ENCODE measurements at places on chromosomes 6 and 20.
A peak's percentile ranks its signal among the peaks of the same experiment; 100 is the strongest.

DNA sequence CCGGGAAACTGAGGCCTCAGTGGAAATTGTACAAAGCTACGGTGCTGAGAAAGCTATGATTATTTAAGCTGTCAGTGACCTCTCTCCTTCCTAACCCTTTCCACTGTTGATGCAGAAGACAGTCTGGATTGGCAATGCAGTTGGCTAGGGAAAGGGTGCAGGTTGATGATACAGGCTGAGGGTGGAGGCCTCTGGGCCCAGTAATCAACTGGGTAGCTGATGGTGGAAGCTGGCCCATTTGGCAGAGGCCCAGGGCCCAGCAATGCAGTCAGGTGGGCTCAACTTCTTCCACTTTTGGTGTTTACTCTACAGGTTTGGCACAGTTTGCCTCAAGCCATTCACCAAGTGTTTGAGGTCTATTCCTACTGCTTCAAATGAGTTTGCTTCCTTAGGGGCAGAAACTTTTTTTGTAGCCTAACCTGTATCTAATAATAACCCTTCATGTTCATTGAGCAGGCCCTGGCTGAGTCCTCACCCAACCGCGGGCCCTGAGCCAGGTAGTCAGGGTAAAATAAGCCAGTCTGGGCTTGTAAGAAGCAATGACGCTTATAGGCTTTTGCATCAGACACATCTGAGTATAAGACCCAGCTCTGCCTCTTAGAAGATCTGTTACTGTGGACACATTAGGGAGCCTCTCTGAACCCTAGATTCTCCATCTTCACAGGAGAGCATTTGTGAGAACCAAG is 12.1 kb downstream of the BCL2L1 start:
- DNase-seq = peak; percentile 98

DNA sequence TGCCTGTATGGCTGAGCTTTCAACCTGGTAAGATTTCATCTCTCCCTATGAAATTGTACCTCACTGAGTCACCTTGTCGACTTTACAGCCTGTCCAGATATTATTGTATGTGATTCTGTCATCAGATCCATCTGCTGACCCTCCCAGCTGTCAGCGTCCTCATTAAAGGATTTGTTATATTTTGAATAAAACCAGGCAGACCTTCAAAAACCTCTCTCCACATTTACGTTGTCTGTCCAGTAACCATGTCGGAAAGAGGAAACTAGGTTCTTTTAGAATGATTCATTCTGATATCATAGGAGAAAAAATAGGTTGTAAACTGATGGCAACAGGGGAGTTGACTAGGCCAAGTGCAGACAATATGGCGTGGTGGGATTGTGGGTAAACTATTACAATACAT is 38.5 kb downstream of the TSPYL4 start:
- DNase-seq = peak; percentile 82

DNA sequence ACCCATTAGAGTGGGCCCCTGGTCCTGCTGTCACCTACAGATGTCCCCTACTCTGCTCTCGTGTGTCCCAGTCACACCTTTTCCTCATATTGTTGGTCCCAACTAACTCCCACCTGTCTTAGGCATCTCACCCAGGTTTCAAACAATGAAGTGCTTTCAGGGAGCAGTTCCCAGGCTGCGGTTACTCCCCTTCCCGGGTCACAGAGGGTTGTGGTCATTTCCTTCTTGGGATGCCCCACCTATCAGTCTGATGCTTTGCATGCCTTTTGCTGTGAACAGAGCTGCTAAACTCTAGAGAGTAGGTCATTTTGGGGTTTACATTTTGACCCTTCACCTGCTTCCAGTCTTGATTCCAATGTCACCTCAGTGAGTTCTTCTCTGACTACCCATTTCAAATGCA is 181.6 kb downstream of the CDC5L start:
- DNase-seq = no peak

GRCh38 chr6:134002821-134003220 is 49.6 kb downstream of the SLC2A12 start:
- no peak for DNase-seq

- DNase-seq = peak; percentile 29
Measured at GRCh38 chr6:142118925-142119324, 13.8 kb upstream of the GJE1 start.

DNA sequence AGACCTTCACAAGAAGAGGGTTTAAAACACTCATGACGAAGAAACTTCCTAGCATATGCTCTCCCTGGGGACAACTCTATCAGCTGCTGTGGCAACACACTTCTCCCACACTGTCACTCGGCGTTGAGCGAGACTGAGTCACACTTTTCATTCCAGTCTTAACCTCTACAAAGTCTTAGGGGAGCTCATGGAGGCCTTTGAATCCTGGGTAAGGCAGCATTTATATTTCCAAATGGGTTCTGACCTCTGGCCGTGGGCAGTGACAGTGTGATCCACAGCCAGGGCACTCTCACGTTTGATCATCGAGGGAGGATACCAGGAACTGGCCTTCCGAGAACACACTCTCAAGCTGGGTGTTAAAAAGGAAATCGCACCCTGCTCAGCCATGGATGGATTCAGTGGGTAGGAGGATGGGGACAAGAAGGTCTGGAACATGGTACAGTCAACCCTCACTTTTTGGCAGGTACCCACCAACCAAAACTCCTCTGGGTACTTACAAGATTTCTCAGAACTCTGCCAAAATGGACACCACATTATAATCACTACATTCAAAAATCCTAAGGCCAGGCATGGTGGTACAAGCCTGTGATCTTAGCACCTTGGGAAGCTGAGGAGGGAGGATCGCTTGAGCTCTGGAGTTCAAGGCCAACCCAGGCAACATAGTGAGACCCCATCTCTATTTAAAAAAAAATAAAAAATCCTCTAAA is 19.6 kb downstream of the RRBP1 start:
- no peak for DNase-seq

DNA sequence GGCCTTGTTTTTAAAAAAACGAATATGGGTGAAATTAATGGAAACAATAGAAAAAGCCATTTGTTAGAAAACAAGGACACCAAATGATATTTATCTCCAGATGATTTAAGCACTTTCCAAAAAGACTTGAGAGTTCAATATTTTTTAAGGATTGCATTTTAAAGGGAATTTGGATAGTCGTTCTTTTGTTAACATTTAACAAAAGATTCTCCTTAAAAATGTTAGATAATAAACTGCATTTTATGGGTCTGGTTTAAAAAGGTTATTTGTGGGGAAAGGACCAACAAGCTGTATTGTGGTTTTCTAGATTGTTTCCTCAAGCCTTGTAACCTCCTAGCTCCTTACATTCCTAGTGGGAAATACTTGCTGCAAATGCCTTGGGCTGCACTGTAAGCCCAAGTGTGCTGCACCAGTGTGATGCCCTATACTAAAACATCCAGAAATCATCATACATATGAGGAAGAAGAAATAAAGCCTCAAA is 1.5 kb upstream of the PHIP start:
- DNase-seq = no peak

GRCh38 chr20:15564981-15565380 is 1008.3 kb downstream of the KIF16B start:
- no peak for DNase-seq

DNA sequence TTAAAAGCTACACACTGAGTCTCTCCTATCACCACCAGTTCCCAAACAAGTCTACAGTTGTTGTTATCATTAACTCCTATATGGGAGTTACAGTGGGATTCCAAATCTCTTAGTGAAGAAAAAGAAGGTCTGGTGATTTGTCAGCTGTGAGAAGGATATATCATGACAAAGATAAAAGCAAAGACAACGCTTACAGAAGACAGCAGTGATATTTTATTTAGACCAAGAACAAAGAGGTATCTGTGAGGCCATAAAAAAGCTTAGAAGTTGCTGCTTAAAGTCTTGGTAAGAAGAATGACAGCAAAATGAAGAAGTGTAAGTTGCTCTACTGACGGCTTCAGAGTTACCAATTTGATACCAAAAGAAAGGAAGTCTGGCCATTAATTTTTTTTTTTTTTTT is 47.2 kb downstream of the CHD6 start:
- DNase-seq = no peak

- peak; percentile 38 for DNase-seq
Measured at GRCh38 chr6:159174263-159174969, 5.2 kb downstream of the FNDC1 start.
